ENCODE measurements at places on chromosomes 2 and 18.
A peak's percentile ranks its signal among the peaks of the same experiment; 100 is the strongest.

DNA sequence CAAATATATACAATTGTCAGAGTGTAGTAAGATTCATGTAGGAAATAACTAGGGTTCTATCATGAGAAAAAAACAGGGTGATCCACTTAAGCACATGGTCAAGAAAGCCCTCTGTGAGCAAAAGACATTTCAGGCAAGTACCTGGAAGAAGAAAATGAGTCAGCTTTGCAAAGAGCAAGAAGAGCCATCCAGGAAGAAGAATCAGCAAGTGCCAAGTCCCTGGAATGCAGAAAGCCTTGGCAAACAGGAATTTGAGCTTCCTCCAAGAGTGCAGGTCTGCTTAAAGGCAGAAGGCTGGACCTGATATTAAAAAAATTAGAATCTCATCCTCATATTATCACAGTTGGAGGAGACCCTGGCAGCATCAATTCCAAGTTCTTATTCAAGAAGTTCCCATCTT is 188.5 kb upstream of the CELF4 start:
- DNase-seq: no peak

DNA sequence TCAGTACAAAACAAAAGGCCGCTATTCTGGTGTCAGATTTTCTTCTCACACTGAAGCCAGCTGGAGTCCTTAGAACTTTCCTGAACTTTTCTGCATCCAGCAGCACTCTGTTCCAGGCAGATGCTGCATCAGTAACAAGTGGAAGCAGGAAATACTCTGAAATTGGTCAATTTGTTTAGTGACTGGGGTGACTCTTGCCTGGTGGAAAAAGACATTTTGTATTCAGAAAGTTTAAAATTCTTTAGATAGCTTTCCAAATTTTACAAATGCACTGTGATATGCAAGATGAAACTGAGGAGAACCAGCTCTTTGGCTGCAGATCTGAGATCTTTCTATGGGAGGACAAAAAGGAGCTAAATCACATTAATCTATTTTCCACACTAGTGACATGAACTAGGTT is 385.7 kb downstream of the NRXN1 start:
- no peak for DNase-seq

GRCh38 chr2:86491088-86491487 is 49.9 kb downstream of the KDM3A start:
- DNase-seq: no peak

- no peak for DNase-seq
Measured at GRCh38 chr18:9513971-9514512, 38.7 kb downstream of the RALBP1 start.

DNA sequence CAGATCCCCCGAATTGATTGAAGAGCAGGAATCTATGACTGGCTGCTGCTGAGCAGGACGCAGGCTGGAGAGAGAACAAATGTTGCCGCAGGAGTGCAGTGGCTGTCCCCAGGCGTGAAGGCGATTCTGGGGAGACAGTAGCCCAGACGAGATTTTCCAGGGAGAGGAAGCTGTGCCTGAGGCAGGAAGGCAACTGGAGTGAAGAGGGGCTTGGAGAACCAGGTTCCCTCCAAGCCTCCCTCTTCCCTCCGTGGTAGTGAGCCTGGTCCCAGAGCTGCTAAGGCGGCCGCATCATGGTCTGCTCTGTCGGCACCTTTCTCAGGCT is 1.3 kb upstream of the NPPC start:
- DNase-seq: no peak

GRCh38 chr2:86033751-86034692 is 71.7 kb downstream of the POLR1A start:
- DNase-seq: no peak

- DNase-seq: no peak
Measured at GRCh38 chr2:161418275-161418714, 2.2 kb downstream of the TBR1 start.

DNA sequence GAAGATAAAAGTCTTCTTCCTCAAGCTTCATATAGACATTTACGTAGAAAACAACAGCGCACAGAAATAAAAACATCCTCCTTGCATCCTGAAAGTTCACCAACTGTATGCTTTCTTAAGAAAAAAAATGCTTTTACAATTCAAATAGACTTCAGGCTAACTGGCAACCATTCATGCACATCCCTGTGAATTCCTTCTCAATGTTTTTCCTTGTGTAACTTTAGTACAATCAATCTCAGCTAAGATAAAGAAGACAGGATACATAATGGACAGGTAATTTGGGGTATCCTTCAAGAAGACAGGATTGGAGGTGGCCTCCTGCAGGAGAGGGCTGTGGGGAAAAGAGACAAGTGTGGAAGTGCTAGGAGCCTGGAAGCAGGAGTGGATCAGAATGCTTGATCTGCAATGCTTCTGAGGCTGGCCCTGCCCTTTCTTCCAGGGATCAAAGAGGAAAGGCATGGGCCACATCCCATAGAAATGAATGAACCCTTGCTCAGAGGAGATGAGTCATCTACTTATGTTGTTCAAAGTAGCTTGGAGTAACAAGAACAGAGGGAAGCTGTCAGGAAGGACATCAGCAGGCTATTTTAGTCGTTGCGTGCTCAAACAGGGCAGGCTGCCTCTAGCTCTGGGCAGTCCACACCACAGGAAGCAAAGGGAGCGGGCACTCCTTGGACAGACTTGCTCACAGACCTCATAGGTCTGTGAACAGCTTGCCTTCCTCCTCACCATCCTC is 126.6 kb downstream of the TMEM131 start:
- no peak for DNase-seq

GRCh38 chr2:653645-654425 is 23.4 kb downstream of the TMEM18 start:
- DNase-seq: no peak

DNA sequence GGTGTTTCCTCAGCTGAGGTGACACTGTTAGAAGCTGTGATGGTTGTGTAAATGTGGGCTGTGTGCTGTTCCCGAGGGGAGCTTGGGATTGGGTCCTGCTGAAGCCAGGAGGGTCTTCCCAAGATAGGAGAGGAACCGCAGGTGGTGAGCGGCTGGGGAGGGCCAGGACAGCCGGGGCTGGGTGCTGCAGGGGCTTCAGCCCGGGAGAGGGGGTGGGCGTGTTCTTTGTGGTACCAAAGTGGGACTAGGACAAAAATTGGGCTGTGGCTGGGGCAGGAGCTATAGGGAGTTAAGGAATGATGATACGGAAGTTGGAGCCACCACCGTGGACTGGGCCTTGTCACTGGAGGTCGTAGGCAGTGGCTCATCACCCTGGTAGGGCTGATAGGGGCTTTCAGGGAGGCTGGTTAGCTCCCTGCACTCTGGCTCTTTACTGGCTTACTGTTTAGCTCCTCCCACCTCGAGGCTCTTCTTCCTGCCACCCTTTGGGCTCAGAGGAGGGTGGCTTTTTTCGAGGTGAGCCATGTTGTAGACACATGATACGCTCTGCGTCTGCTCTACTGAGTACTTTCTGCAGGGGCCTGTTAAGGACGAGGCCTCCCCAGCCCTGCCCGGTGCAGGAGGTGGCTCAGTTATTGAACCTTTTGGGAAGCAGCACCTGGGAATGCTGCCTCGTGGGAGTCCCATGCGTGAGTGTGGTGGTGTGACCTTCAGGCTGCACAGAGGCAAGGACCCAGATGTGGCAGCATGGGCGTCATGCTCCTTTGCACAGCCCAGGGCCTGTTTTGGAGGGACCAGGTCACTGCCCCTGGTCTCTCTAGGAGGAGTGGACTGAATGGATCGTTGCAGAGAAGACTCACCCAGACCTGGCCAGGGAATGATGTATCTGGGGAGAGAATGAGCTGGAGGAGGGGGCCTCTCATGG is 21.6 kb downstream of the ASB1 start:
- DNase-seq: no peak

GRCh38 chr2:28613633-28614501 is 118.0 kb downstream of the PLB1 start:
- no peak for DNase-seq

GRCh38 chr2:118250001-118250400 is 161.7 kb downstream of the INSIG2 start:
- DNase-seq: no peak

GRCh38 chr2:106057206-106057605 is 136.9 kb downstream of the UXS1 start:
- DNase-seq: peak; percentile 12

DNA sequence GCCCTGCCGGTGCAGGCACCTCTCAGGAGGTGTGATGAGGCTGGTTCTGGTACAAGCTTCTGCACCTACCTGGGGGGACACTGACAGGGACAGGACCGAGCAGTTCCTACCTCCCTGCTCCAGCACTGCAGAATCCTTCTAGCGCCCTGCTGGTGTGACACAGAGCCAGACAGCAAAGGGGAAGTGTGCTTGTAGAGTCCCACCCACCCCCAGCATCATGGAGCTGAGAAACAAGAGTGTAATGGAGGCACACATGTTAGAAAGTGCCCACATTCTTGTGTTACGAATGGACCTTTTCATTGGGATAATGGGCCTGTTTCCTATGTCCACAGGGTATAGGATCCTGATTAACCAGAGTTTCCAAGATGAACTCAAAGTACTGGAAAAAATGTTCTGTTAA is 38.3 kb downstream of the OXER1 start:
- DNase-seq: no peak

GRCh38 chr18:8947566-8947965 is 154.9 kb upstream of the NDUFV2 start:
- no peak for DNase-seq

GRCh38 chr2:51335087-51336058 is 303.4 kb upstream of the NRXN1 start:
- DNase-seq: no peak

DNA sequence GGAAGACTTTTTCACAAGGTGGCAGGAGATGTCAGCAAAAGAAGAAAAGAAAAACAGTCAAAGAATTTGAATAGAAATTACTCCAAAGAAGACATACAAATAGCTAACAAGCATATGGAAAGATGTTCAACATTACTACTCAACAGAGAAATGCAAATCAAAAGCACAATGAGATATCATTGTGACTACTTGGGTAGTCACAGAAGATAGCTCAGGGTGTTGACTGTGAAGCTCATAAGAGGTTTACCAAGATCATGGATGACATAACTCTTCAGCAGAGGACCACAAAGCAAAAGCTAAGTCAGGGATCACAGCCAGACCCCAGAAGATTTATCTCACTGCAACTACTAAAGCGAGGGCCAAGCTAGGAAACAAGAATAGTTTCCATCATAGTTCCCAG is 53.0 kb upstream of the TANK start:
- no peak for DNase-seq

- DNase-seq: no peak
Measured at GRCh38 chr2:130912471-130912870, 75.8 kb downstream of the ARHGEF4 start.

DNA sequence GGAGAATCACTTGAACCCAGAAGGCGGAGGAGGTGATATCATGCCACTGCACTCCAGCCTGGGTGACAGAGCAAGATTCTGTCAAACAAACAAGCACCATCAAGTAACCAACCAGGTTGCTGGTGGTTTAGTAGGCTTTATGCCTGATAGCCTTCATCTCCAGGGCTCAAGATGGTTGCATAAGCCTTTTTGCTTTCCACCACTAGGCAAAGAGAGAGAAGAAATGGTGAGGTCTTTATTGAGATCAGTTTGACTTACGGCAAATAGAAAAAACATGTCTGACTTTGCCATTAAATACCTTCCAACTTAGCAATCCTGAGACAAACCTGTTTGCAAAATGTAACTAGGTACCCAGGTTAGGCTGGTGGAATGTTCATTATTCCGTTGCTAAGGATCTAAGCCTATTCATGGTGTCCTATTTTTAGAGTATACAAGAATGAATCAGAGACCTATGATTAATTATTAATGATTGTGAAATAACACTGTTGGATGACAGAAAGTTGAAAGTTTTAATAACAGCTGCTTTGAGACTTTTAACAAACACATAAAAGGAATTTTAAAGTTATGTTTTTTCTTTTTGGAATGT is 53.5 kb upstream of the SLC38A11 start:
- no peak for DNase-seq

DNA sequence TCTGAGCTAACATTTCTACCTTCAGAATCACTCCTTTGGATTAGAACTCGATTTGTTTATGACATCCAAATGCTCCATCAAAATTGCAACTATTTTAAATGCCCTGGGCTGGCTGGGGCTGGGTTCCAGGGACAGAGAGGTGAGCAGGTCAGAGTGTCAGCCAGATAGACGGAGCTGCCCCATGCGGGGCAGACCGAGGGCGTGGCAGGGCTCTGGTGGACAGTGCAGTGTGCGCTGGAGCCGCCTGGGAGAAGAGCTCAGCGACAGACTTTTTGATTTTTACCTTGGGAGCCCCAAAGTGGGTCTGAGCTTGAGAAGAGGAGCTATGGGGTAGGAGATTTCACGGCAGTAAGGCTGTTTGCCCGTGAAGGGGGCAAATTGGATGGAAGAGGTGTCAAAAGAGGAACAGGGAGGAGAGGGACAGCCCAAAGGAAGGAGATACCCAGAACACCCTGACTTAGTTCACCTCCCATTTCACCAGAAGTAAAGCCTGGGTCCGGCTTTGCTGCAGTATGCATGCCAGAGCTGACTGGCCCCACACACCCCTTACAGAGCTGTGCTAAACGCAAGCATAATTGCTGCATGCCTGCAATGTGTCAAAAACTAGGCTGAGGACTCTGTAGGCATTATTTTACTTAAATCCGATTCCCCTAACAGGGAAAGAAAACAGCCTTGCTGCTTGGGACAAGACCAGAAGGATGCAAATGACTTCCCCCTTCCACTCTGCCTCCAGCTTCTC is 33.7 kb downstream of the EN1 start:
- DNase-seq: no peak

DNA sequence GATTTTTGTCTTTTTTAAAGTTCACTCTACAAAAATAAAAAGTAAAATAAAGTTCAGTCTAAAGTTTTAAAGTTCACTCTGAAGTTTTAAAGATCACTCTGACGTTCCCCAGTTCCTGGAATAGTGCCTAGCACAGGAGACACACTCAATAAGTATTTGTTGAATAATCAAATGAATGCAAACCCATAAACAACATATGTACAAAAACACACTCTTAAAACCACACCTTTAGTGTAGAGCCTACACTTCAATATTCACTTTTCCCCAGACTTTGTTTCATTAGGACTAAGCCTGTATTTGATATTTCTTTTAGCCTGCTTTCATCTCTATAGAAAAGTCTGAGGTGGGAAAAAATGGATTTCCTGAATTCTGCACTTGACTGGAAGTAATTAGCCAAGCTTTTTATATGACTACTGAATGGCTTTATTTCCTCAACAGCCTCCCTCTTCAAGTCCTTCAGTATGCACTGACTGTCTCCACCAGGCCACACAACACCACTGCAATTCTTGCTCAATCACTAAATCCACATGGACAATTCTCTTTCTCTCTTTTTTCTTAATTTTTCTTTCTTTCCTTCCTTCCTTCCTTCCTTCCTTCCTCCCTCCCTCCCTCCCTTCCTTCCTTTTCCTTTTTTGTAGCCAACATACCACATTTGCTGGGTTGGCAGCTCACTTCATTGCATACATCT is 104.6 kb downstream of the SS18 start:
- no peak for DNase-seq

GRCh38 chr2:39913648-39914461 is 134.8 kb upstream of the THUMPD2 start:
- no peak for DNase-seq

GRCh38 chr2:151357359-151357758 is at the start of gene TNFAIP6:
TNFAIP6 (plus strand) TSS chr2:151357592; CDS start chr2:151357667, 75 bp downstream.
- no peak for DNase-seq

- DNase-seq: no peak
Measured at GRCh38 chr18:5962362-5962761, 67.0 kb upstream of the TMEM200C start.

GRCh38 chr2:71001981-71002570 is 7.4 kb upstream of the TEX261 start:
- no peak for DNase-seq
